Fibroblast of skin of abdomen (primary cell): ENCODE measurements at places on chromosomes 16 and 17.

GRCh38 chr17:18157354-18157985, 26.2 kb upstream of the ALKBH5 start:
- no peak for DNase-seq

- no peak for DNase-seq
Measured at GRCh38 chr17:44910231-44911106, 4.8 kb downstream of the GFAP start.

DNA sequence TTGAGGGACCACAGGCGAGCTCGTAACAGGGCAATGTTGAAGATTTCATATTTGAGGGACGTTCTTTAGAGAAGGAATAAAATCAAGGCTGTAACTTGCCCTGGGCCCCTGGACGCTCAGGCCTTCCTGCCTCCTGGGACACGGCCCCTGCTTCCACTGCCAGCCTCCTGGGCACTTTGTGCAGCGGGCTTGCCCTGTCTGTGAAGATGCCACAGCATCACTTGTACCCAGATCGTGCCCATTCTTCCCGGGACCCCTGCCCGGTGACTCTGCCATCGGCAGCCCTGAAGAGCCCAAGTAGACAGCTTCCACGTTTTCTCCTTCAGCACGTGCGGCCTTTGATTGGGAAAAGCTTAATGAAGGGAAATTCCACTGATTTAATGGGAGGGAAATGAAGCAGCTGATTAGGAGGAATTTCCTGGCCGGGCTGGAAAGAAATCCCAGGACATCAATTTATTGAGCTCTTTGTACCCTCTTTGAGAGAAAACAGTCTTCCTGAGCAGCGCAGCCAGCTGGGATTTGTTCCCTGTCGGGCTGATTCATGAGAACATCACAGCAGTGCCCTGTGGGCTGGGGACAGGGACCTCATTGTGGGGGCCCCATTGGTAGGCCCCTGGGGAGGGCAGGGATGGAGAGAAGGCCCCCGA, 71.5 kb downstream of the CRISPLD2 start:
- DNase-seq: no peak

DNA sequence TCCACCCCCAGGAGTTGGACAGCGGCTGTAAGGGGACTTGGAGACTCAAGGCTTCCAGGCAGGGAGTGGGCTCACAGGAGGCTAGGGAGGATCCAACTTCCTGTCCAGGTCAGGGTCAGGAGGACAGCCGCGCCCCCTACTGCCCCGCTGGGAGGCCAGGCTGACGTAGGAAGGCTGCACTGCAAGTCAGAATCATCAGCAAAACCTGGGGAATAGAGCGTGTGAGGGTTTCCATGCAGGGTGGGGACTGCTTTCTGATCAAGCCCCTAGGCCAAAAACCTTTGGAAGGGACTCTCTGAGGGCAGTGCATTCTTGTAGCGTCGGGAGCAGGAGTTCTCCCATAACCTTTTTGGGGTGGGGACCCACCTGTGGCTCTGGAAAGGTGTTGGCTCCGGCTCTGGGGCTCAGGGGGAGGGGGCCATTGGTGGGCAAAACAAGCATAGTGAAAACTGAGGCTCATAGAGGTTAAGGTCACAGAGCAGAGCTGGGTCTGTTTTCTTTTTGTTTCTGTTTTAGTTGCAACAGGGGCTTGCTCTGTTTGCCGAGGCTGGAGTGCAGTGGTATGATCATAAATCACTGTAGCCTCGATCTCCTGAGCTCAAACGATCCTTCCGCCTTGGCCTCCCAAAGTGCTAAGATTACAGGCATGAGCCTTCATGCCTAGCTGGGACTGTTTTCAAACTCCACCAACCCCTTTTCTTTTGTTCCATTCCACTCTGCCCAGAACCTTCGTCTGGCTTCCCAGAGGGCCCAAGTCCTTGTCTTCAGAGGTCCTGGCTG, 22.1 kb downstream of the RAI1 start:
- no peak for DNase-seq

GRCh38 chr17:82786427-82786826, 34.6 kb downstream of the TBCD start:
- no peak for DNase-seq

- DNase-seq: no peak
Measured at GRCh38 chr16:56933828-56934598, 2.1 kb downstream of the HERPUD1 start.

GRCh38 chr16:11585460-11586377, 1.0 kb downstream of the LITAF start:
- DNase-seq: no peak

DNA sequence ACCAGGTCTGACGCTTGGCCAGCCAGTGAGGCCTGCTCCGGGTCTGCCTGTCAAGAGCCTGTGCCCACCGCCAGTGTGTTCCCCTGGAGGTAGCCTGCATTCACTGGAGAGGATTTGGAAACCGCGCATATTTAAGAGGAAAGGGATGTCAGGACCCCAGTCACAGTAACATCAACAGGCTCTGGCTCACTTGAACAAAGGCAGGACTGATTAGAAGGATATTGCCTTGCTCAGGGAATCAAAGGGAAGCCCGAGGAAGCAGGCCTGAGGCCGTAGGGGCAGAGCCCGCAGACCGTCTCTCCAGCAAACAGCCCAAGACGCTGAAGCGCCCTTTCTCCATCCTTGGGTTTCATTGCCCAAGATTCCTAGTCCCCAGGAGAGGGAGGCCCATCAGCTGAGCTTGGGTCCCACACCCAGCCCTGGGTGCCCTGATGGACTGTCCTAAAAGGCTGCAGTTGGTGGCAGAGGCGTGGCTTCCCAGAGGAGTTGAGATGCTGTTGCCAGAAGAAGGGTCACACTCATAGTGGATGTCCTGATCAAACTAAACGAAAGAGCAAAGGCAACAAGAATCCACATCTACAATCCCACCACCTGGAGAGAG, 23.2 kb downstream of the NT5M start:
- DNase-seq: no peak

DNA sequence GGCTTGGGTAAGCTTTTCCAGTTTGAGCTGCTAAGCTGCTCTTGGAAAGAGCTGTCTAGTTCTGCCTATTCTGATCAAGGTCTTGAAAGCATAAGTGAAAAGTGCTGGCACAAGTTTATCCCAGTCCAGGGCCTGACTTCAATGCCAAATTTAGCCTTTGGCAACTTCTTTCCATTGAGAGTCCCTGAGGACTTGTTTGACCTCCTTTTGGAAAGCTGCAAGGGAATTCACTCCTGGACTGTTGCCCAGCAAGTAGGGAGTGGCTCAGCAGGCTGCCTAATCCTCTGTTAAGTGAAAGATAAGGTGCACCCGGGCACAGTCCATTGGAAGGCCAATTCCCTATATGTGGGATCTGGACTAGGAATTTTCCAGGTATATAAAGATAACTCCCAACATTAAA, 16.0 kb upstream of the TANC2 start:
- peak; percentile 54 for DNase-seq

GRCh38 chr17:55149485-55149884, 115.3 kb upstream of the HLF start:
- no peak for DNase-seq
